ENCODE measurements at places on chromosomes 12 and 14.

DNA sequence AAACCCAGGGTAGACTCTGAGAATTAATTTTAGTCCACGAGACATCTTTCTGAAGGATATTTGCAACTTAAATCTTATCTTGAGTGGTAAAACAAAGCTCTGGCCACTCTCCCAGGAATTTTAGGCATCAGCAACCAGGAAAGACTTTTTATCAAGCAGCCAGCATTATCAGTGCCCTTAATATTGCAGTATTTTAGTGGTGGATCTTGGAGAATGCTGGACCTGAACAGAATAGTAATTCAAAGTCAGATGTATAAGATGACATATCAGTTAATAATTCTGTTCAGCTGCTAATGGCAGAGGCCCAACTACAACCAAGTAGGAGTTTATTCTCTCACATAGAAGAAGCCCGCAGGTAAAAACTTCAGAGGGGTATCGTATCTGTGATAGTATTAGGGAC is 59.0 kb upstream of the CRY1 start:
- DNase-seq, result no peak

- no peak for DNase-seq
Observed at GRCh38 chr14:95531969-95532368, 2.9 kb upstream of the GLRX5 start.

- no peak for DNase-seq
Observed at GRCh38 chr12:131550121-131550520, 160.8 kb upstream of the SFSWAP start.

DNA sequence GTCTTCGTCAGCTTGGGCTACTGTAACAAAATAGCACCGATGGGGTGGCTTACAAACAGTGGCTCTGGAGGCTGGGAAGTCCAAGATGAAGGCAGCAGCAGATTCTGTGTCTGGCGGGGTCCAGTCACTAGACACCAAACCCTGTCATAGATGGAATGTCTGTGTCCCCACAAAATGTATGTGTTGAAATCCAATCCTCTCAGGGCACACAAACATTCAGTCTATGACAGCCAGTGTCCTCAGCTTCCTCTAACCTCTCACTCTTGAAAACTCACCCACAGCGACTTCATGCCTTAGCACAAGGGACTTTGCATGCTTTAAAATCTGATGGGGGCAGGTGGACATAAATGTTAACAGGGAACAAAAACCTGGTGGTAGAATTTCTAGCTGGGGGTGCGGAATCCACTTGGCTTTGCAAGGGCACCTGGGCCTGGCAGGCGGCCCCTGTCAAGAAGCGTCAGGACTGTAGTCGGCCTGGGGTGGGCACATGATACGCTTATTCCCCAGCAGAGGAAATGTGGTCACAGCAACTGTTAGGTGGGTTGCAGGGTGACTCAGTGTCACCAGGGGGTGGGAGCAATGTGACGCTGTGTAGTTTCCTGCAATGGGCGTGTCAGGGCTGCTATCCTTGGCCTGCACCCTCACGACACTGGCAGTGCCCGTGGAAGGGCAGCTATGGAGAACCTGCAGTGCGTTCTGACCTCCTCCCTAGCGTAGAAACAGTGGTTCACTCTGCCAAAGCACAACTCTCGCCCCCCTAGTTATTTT is 17.7 kb downstream of the RIN3 start:
- peak; percentile 37 for DNase-seq

DNA sequence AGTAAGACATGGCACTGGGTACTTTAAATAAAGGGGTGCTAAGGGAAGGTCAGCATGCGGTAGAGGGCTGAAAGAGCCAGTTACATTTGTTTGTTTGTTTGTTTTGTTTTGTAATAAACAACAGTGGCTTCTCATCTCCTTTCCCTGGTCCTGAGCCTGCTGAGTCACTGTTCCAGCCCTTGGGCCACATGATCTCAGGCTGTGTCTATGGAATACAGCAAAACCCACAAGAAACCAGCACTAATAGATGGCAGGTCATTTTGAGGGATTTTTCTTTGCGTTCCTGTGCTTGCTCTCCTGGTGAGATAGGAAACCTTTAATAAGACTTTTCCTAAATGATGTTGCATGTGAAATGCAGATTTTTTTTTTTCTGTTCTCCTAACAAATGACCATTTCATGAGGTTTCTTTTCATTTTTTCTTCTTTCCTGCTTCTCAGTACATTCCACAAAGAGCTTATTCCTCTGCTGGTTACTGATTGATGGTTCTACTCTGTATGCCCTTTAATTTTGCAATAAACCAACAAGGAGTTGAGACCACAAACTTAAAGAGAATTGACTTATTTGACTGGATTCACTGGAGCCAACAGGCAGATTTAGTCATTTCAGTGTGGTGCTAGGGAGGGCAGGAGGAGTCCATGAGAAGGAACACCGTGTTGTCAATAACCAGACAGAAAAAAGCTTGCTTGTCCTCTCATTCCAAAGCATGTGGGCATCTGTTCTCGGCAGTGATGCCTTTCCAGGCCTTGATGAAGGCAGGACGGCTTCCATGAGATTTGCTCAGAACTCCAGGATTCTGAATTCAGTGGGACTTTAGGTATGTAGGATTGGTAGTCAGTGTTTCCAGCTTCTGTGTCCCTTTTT is 459.2 kb downstream of the RAD51B start:
- DNase-seq, result peak; percentile 44

- DNase-seq, result no peak
Observed at GRCh38 chr12:104761611-104762010, 196.5 kb downstream of the SLC41A2 start.

- no peak for DNase-seq
Observed at GRCh38 chr12:2429032-2429431, 365.7 kb upstream of the FKBP4 start.

GRCh38 chr12:113092607-113093408 is 36.3 kb downstream of the DTX1 start:
- peak; percentile 33 for DNase-seq

GRCh38 chr12:9961901-9962300 is 9.3 kb upstream of the CLEC12A start:
- DNase-seq, result peak; percentile 68

DNA sequence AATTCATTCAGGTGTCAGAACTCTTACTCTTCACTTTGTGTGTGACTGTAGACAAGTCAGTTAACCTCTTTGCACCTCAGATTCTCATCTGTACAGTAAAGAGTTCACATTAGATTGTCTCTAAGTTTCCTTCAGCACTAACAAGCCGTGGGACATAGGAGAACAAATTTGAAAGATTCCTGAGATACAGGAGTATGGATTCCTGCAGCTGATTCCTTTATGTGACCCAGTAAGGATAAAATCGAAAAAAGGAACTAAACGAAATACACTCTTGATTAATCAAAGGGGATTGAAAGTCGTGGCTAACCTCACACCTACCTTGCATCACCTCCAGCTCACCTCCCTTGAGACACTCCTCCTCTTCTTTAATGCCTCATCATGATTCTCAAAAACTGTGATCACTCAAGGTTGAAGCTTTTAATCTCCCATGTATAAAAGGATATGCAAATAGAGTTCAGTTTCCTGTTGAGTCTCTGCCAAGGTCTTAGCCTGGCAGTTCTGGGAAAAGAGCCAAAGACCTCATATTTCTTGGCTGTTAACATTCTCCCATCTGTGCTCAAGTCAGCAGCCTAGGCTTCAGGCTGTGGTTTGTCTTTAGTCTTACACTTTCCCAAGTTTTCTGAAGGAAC is 156.6 kb downstream of the DAD1 start:
- no peak for DNase-seq

DNA sequence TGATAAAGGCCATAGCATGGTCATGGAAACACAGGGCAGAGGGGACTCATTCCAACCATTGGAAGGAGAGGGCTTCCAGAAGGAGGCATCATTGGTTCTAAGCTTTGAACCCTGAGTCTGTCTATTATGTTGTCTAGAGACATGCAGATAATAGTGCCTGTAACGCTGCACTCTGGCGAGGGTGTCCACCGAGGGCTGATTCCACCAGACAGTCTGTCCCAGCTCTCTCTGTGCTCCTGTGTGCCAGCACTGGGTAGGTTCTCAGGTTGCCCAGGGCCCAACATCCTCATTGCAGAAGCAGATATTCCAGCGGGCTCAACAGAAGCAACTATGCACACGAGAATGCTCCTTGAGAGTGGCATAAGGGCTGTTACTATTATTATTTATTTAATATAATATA is 18.7 kb upstream of the CLMN start:
- DNase-seq, result no peak

GRCh38 chr12:61894168-61894567 is 366.0 kb upstream of the USP15 start:
- no peak for DNase-seq

- DNase-seq, result no peak
Observed at GRCh38 chr12:108382437-108382801, 43.3 kb upstream of the CMKLR1 start.

DNA sequence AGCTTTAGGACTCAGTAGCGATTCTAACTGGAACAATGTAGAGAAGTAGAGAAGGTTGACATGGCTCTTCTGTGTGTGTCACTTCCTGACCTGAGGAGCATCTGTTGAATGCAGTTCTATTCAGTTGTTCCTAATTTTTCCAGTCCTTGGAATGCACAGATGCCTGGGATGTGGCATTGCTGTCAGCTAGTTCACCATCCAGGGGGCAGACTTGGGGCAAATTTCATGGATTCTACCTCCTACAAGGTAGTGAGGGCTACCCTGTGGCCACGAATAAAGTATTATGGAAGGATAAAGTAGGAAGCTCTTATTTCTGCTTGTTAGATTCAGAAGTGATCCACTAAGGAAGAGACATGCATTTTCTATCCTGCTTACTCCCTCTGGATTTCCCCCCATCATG is 74.4 kb upstream of the GPATCH2L start:
- DNase-seq, result no peak

DNA sequence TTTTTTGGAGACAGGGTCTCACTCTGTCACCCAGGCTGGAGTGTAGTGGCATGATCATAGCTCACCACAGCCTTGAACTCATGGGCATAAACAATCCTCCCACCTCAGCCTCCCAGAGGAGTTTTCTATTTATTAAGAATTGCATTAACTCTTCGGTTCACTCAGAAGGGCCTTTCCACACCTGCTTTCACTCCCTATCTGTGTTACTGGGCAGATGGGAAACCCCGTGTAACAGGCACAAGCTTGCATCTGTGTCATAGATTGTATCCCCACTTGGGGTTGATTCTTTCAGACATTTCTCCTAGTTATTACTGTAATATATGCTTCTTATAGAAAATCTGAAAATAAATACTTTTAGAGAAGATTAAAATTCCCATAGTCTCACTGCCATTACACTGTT is 38.7 kb downstream of the STX2 start:
- DNase-seq, result no peak

DNA sequence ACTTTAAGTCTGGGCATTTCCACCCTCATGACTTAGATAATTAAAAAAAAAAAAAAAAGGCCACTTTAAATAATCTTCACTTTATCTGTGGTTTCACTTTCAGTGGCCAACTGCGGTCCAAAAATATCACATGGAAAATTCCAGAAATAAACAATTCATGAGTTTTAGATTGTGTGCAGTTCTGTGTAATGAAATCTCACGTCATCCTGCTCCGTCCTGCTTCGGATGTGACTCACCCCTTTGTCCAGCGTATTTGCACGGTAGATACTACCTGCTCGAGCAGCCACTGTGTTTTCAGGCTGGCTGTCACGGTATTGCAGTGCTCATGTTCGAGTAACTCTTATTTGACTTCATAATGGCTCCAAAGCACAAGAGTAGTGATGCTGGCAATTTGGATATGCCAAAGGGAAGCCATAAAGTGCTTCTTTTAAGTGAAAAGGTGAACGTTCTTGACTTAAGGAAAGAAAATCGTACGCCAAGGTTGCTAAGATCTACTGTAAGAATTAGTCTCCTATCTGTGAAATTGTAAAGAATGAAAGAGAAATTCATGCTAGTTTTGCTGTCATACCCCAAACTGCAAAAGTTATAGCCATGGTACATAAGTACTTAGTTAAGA is 2.4 kb downstream of the E2F7 start:
- DNase-seq, result no peak

GRCh38 chr12:111754671-111755070 is 12.1 kb upstream of the ALDH2 start:
- DNase-seq, result no peak

GRCh38 chr14:94936401-94936892 is 166.5 kb upstream of the GSC start:
- no peak for DNase-seq

- no peak for DNase-seq
Observed at GRCh38 chr12:81245458-81245857, 167.6 kb downstream of the ACSS3 start.

DNA sequence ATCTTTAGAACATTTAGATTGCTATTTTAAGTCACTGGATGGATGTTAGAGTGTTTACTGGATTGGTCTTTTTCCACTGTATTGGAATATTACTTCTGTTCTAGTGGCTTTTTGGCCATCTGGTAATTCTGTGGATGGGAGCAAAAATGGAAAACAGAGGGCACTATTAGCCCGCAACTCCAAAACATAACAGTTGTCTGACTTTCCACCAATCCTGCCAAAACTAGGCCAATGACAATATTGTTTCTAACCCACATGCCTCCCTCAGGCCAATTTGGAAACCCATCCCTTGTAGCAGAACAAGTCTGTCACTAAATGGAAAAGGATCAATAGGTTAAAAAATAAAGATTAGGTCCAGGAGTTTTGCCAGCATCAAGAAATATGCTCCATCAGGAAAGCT is 97.8 kb downstream of the ETNK1 start:
- DNase-seq, result no peak

DNA sequence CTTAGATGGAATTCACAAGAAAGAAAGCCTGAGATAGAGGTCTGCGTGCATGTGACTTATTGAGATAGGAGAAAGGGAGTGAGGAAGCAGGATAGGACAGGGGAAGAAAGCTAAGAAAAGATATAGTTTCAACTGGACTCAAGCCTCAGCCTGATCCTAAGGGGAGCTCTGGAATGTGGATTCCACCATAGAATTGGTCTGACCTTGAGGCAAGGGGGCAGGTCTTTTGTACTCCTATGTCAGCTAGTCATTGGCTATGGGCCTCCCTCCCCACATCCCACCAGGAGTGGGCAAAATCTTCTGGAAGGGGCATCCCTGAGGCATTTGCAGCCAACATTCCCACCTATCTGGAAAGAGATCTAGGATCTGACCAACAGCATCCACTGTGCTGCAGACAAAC is 88.5 kb upstream of the HSPB8 start:
- DNase-seq, result no peak

GRCh38 chr12:39287817-39288216 is 155.1 kb downstream of the KIF21A start:
- no peak for DNase-seq

DNA sequence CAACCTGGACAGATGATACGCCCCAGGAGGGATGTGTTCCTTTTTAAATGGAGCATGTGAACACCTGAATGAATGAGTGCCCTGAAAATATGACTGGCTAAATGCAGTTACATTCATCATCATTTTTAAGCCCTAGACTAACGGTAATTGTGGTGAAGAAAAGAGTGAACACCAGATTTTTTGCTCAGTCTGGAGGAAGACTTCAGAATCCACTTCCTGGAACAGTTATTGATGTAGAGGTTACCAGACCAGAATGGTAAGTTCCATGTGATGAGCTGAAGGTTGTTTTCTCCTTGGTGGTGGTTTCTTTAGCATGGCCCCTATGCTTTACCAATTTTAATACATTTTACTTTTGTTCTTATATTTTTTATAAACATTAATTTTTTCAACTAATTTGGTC is 29.3 kb downstream of the PIWIL1 start:
- DNase-seq, result no peak

- no peak for DNase-seq
Observed at GRCh38 chr12:16622338-16622737, 16.4 kb upstream of the LMO3 start.

- DNase-seq, result no peak
Observed at GRCh38 chr14:67736771-67737170, 35.1 kb downstream of the RDH12 start.

- peak; percentile 17 for DNase-seq
Observed at GRCh38 chr12:105417732-105418131, 87.2 kb downstream of the C12orf75 start.
